AG09319 (cell line): ENCODE measurements at places on chromosomes 7 and 10.

GRCh38 chr7:1610013-1610677 lies 40.3 kb upstream of the PSMG3 start:
- DNase-seq, result no peak

DNA sequence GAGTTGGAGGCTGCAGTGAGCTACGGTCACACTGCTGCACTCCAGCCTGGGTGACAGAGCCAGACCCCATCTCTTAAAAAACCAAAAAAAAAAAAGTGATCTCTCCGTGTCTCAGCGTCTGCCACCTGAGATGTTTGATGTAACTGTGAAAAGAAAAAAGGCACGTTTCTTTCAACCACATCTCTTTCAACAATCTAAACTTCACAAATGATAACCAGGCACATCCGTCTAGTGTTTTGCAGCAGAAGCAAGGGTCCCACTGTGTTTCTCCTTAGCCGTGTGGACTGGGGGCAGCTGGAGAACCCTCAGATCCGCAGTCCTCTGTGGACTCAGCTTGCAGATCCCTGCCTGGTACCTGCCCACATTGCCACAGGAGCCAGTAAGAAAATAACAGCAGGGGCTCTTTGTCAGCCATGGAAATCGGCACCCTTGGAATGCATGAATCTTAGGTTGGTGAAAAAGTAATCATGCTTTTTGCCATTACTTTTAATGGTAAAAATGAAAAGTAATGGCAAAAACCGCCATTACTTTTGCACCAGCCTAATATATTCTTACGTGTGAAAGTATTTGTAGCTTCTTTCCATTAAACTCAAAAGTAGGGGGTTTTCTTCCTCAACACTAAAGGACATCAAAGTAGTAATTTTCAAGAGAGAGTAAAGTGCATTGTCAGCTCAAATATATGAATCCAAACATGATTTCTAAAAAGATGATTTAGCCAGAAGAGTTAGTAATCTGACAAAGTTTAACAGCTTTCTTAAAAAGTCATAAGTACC lies 276.5 kb downstream of the CCDC3 start:
- no peak for DNase-seq

- no peak for DNase-seq
Observed at GRCh38 chr7:80453699-80454340, 58.0 kb downstream of the GNAT3 start.

GRCh38 chr10:930625-931325 lies 730 bp downstream of the LARP4B start:
- DNase-seq, result no peak

DNA sequence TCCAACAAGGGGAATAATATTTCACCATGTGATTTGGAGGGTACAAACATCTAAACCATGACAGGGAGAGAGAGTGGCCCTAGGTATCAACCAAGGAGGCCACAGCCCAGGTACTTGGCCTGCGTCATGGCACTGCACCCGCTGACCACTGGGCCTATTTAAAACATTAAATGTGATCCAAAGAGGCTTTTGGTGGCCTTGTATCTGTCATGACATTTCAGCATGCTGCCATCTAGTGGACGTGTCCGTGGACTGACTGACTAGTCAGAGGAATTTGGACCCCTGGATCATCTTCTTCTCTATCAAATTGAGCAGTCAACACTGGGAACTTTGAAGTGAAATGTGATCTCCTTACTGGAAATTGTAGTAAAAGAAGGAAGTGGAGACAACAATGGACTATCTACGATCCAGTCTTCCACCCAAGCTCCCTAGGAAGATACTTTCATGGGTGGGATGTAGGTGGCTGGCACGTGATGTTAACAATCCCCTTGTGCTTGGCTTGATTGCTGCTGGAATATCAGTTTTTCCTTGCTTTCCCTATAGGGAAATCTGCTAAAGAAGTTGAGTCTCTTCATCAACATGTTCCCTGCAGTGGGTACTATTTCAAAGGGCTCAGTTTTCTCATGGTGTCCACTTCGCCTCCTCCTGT lies 24.6 kb upstream of the ITGA8 start:
- DNase-seq, result no peak
